ENCODE measurements at places on chromosomes 16 and 17.

DNA sequence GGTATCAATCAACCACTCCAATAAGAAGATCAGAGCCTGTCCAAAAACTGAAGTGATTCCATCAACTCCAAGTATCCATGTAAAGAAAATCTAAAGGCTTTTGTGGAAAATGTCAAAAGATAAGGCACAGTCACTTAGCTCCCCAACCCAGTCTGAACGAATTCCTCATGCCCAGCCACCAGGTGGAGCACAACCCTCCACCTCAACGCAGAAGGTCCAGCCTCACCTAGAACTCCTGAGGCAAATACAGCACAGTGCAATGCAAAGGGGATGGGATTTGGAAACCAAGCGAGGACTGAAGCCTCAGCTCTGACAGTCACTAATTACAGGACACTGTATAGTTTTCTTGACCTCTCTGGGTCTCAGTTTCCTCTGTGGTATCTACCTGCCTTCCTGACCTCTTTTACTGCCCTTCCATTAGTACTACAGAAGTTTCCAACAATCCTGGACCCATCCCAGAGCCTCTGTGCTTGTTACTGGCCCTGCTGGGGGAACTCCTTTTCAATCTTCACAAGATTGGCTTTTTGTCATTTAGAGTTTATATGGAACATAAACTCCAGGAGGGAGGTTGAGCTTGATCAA lies 2.0 kb downstream of the NCBP3 start:
- DNase-seq, result peak; percentile 18

DNA sequence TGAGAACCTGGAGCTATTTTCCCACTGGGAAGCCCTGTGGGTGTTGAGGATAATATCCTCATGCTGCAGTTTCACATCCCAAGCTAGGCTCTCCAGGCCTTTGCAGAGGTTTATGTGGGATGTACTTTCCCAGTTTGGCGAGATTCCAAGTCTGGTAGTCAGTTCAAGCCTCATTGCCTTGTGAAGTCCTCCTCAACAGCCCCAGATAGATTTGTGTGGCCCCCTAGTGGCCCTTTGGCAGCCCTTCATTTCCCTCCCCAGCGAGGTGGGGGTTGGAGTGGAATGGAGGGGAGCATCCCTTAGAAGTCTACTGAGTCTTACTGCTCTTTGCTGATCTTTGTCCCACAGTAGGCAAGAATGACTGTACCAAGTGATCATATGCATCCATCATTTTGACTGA lies 137.9 kb downstream of the CDH11 start:
- DNase-seq, result no peak

- no peak for DNase-seq
These were observed 29.9 kb downstream of the SMURF2 start for GRCh38 chr17:64632194-64632593.

DNA sequence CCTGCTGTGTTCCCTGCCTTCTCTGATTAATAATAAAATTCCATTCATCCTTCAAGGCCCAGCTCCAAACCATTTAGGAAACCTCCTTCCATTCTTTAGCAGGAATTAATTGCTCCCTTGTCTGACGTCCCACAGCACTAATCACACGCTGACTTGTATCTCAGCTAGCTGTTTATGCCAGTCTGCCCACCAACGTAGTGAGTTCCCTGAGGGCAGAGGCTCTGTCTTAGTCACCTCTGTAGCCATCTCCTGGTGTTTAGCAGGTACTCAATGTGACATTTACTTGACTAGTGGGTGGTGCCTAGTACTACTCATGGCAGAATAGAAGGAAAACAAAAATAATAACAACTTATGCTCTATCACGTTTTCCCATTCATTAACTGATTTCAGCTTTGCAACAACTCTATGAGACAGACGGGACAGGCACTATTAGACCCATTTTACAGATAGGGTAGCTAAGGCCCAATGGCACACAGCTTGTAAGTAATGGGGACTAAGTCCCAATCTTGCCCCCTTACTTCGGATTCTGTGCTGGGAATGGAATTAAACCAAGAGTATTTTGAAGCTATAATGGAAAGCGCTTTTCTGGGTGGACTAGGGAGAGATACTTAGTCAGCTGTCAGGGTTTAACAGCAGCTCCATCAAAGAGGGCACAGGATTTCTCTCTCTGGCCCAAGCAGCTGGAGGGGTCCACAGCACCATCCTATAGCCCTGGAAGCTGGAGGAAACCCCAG lies 931 bp upstream of the WIPF2 start:
- DNase-seq, result no peak

- no peak for DNase-seq
These were observed 8.9 kb downstream of the ANKRD11 start for GRCh38 chr16:89481356-89481955.

GRCh38 chr16:22859925-22860324 lies 46.0 kb downstream of the HS3ST2 start:
- DNase-seq, result no peak

DNA sequence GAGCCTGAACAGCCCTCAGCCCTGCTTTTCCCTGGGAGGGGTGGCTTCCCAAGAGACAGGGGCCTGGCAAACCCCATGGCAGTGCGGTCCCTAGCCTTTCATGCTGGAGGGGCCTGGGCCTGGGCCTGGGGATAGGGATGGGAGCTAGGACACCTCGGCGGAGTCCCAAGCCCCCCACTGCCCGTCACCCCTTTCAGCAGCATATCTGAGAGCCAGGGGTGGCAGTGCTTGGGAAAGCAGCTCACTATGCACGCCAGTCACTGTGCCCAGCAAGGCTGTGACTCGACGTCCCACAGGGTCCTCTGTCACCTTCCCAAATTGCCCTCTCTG lies 612 bp upstream of the SLC47A2 start:
- DNase-seq, result no peak

DNA sequence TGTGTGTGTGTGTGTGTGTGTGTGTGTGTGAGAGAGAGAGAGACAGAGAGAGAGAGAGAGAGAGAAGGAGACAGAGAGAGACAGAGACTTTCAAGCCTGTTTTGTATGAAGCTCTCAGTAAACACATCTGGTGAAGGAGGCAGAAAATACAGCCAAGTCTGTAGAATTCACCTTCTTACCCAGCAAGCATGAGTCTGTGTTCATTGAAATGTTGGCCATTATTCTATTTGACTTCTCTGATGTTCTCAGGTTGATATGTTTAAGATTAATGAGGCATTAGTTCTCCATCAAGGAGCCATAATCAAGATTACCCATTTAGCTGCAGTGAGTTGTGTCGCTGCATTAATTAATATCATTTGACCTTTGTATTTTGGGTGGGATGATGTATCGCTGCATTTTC lies 895.8 kb upstream of the EEF2KMT start:
- DNase-seq, result no peak

- no peak for DNase-seq
These were observed 56.0 kb downstream of the ABAT start for GRCh38 chr16:8730335-8730915.

Measured in stimulated activated CD4-positive, alpha-beta T cell treated with anti-CD3 and anti-CD28 coated beads, Interleukin-1b, Interleukin-23, amount 100 ng/mL, for 1 hour (primary cell).